Midbrain (tissue), 1 donor: ENCODE measurements at places on chromosomes 16 and 17.
A peak's percentile ranks its signal among the peaks of the same experiment; 100 is the strongest.

DNA sequence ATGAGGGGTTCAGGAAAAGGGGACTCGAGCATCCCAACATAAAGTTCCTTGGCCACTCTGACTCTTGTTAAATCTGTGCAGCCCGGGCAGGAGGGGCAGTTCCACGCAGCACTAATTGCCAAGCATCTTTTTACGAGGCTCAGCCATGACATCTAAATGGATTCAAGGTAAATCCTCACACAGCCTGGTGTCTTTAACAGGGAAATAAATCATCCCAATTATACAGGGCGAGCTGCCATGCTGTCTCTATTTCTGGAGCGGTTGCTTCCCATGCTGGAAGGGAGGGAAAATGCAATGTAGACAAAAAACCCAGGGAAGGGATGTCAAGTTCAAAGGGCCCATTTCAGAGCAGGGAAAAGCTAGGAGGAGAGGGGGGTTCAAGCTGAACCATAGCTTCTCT lies 110.0 kb downstream of the GAS7 start:
- DNase-seq: no peak

GRCh38 chr17:2053380-2054261 lies 1.3 kb upstream of the HIC1 start:
- peak; percentile 58 for DNase-seq

DNA sequence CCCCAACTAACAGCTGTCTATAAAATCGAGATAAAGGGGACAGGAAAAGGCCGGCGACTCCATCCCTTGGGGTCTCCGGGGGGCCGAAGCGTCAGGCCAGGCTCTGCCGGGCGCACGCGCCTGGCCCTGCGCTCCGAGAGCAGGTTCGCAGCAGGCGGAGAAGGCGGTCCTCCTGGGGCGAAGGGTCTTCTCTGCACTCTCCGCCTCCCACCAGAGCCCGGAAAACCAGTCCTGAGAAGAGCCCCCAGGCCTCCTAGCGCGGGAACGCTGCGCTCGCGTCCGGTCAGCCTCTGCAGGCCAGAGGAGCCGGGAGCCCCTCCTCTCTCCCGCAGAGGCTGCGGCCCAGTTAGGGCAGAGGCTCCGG lies 5.1 kb downstream of the FOXF1 start:
- no peak for DNase-seq

GRCh38 chr16:3459401-3460090 lies 16.1 kb downstream of the NAA60 start:
- DNase-seq: no peak

GRCh38 chr16:54780266-54780665 lies 150.4 kb upstream of the IRX5 start:
- DNase-seq: no peak

DNA sequence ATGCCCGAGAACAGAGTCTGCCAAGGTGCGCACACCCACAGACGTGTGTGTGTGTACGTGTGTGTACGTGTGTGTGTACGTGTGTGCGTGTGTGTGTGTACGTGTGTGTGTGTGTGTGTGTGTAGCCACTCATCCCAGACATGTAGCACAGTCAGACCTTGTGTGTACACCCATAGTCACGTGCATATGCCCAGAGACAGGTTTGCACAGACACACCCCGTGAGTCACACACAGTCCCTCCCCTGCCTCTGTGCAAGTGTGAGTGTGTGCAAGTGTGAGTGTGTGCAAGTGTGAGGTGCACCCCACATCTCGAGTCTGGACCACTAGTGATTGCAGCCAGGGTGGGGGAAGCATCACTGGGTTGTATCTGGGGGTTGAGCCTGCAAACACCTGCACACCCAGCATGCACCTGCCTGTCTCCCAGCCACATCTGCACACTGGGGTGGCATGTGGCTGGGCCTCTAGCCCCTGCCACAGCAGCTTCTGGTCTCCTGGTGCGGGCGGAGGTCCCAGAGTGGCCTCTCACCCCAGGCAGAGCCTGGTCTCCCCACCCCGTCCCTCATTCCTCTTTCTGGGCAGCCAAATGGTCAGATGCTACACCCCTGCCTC lies 23.6 kb downstream of the BAHCC1 start:
- no peak for DNase-seq

- DNase-seq: no peak
Measured at GRCh38 chr16:29641561-29641960, 21.5 kb upstream of the SPN start.

DNA sequence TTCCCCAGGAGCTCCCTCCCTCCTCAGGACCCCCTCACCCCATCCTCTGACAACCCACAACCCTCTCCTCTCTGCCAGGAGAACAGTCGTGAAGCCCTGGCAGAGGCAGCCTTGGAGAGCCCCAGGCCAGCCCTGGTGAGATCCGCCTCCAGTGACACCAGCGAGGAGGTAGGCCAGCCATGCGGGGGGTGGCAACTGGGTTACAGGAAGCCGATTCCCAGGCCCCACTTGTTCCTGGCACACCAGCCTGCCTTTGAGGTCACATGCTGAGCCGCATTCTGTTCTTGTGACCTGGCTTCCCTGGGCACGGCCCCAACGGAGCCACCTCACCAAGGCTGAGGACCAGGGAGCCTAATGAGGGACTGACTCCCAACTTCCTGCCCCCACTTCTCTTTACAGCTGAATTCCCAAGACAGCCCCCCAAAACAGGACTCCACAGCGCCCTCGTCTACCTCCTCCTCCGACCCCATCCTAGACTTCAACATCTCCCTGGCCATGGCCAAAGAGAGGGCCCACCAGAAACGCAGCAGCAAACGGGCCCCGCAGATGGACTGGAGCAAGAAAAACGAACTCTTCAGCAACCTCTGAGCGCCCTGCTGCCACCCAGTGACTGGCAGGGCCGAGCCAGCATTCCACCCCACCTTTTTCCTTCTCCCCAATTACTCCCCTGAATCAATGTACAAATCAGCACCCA lies 7.9 kb downstream of the NAT9 start:
- peak; percentile 50 for DNase-seq

- DNase-seq: no peak
Measured at GRCh38 chr17:73128496-73128895, 36.0 kb upstream of the SLC39A11 start.
